ENCODE measurements at places on chromosomes 1 and 21. TPM values are rescaled to one million over a fixed set of nuclear protein-coding genes. Genes with fewer than 3 reads are reported as not detected.

PADI4 gene
- total RNA-seq, result not detected

DNA sequence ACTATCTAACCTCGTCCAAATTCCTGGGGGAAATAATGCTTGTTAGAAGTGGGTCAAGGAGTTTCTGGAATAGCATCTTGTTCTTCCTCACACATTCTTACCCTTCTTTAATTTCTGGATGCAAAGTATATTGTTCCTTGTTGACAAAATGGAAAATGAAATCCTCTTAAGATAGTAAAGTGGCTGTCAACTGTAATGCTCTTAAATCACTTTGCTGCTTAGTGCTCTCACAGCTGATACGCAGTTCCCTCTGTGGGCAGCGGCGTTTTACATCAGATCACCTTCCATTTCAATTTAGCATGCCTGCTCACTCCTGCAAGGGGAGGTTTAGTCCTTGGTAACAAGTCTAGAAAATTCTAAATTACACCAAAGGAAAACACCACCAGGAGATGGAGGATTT lies 113.1 kb downstream of the DNM3 start:
- no peak for DNase-seq
- H3K36me3 ChIP-seq, result no peaks in the 10 kb centered on the region
- H3K27me3 ChIP-seq, result no peaks in the 10 kb centered on the region
- no peak overlapping the region for H3K4me3 ChIP-seq
- no peak overlapping the region for H3K27ac ChIP-seq
- H3K4me1 ChIP-seq, result no peaks in the 10 kb centered on the region

GRCh38 chr1:76697361-76697760 lies 169.9 kb upstream of the ST6GALNAC5 start:
- H3K4me3 ChIP-seq, result no peak overlapping the region
- DNase-seq, result no peak
- H3K4me1 ChIP-seq, result no peaks in the 10 kb centered on the region
- no peak overlapping the region for H3K27ac ChIP-seq
- no peaks in the 10 kb centered on the region for H3K36me3 ChIP-seq

ATAD3B gene
- total RNA-seq, result 14.2 TPM

- H3K27me3 ChIP-seq, result no peaks in the 10 kb centered on the region
- no peaks in the 10 kb centered on the region for H3K36me3 ChIP-seq
- no peak overlapping the region for H3K4me3 ChIP-seq
- no peak overlapping the region for H3K27ac ChIP-seq
- DNase-seq, result no peak
Measured at GRCh38 chr1:56034222-56034621, 545.1 kb downstream of the PLPP3 start.

- DNase-seq, result no peak
- H3K27ac ChIP-seq, result no peak overlapping the region
- H3K27me3 ChIP-seq, result no peaks in the 10 kb centered on the region
- H3K4me1 ChIP-seq, result peaks cover 11% of the 10 kb centered on the region
Measured at GRCh38 chr1:26727476-26727875, 31.7 kb downstream of the ARID1A start.

BSDC1 gene
- 56.1 TPM for total RNA-seq

DNA sequence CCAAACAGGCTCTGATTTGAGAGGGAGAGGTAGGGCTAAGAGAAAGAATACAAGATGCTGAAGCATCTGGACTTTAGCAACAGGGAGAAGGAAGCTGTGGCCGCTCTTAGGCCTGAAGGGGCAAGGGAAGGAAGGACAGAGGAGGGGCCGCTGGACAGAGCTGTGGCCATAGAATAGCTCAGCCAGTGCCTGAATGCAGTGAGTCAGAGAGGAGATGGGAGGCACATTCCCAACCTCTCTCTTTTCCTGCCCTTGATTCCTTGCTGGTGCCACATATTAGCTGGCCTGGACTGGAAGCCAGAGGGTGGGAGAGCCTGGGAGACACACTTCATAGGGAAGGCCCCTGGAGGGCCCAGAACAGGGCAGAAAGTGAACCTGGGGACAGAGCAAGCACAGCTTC lies 83.4 kb upstream of the POU3F1 start:
- no peak overlapping the region for H3K27ac ChIP-seq
- DNase-seq, result no peak
- H3K4me1 ChIP-seq, result no peaks in the 10 kb centered on the region

- H3K27ac ChIP-seq, result peak overlapping the region; percentile 5
- H3K36me3 ChIP-seq, result peaks cover 17% of the 10 kb centered on the region
- H3K27me3 ChIP-seq, result no peaks in the 10 kb centered on the region
- no peak for DNase-seq
- H3K4me3 ChIP-seq, result no peak overlapping the region
- H3K4me1 ChIP-seq, result peaks cover 10% of the 10 kb centered on the region
Measured at GRCh38 chr1:67683316-67683715, 1.7 kb upstream of the GADD45A start.

- DNase-seq, result no peak
- H3K27me3 ChIP-seq, result no peaks in the 10 kb centered on the region
- no peaks in the 10 kb centered on the region for H3K36me3 ChIP-seq
- H3K4me1 ChIP-seq, result no peaks in the 10 kb centered on the region
- H3K27ac ChIP-seq, result no peak overlapping the region
- H3K4me3 ChIP-seq, result no peak overlapping the region
Measured at GRCh38 chr1:41955461-41956159, 36.9 kb upstream of the HIVEP3 start.

DNA sequence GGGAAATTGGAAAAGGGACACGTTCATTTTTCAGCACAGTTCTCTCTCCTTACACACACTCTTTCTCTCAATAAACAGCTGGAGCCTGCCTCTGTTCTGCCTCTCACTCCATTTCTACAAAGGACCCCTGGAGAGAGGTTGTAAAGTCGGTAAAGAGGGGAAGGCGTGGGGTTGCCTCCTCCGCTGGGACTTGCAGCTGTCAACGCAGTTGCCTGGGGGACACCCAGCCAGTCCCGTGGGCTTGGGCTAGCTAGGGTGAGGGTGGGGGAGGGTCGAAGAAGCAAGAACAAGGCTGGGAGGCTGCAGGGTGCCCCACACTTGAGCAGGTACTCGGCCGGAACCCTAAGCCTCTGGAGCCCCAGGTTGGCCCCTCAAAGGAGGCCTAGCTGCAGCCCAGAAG lies 27.6 kb downstream of the C1orf216 start:
- H3K4me3 ChIP-seq, result no peak overlapping the region
- DNase-seq, result no peak
- H3K27me3 ChIP-seq, result no peaks in the 10 kb centered on the region
- no peaks in the 10 kb centered on the region for H3K4me1 ChIP-seq

DNA sequence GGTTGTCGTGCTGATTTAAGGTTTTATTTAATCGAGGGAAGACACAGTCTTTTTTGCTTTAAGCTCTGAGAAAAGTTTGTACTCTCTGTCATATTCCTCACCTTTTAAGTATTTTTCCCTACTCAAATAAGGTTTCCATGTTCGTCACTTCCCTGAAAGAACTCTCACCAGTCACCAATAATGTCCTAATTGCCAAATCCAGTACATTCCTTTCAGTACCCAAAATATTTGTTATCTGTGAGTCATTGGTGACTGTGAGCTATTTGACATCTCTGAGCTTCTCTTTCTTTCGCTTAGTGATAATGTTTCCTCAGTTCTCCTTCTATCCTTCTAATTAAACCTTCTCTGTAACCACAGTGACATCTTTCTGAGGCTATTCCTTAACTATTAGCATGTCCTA lies 874.2 kb upstream of the ADGRL2 start:
- no peak overlapping the region for H3K4me3 ChIP-seq
- H3K27ac ChIP-seq, result no peak overlapping the region
- no peaks in the 10 kb centered on the region for H3K27me3 ChIP-seq

PCP4L1 gene
- not detected for total RNA-seq

DNA sequence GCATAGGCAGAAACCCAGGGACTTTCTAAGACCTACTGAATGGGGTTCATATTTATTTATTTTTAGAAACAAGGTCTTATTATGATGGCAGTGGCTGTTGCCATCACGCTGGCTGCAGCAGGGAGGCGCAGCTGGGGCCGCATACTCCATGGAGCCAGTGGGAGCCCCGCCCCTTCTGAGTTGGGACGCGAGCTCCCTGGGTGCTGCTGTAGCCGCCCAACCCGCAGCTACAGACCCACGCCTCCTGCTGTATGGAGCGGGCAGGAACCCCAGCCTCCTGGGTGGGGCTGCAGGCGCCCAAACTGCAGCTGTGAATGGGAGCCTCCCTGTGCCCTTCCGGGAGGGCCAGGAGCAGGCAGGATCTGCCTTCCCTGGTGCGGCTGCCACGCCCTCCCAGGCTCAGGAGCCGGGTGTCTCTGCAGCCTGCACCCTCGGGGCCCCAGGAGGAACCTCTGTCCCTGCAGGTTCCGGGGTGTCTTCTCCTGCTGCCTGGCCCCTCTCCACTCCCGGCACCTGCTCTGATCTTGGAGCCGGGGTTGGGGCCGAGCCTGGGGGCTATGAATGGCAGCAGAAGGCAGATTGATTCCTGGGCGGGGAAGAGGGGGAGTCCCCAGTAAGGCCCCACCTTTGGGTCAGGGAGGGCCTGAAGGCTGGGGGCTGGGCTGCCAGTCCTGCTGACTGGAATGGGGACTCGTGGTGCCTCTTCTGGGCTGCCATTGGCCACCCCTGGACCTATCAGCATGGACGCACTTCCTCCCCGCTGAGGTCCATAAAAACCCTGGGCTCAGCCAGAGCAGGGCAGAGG lies 66.5 kb upstream of the LRRN2 start:
- no peaks in the 10 kb centered on the region for H3K27me3 ChIP-seq
- no peaks in the 10 kb centered on the region for H3K36me3 ChIP-seq
- no peak overlapping the region for H3K27ac ChIP-seq
- no peak overlapping the region for H3K4me3 ChIP-seq

- peak overlapping the region; percentile 55 for H3K4me3 ChIP-seq
- no peak for DNase-seq
- H3K4me1 ChIP-seq, result peaks cover 18% of the 10 kb centered on the region
- H3K36me3 ChIP-seq, result no peaks in the 10 kb centered on the region
- H3K27ac ChIP-seq, result peak overlapping the region; percentile 93
Measured at GRCh38 chr1:31575369-31576140, 760 bp upstream of the TINAGL1 start.

FGGY gene
- 7.0 TPM for total RNA-seq

COQ8A gene
- 42.4 TPM for total RNA-seq
